ENCODE measurements at places on chromosomes 6 and 20. TPM values are rescaled to one million over a fixed set of nuclear protein-coding genes. Genes with fewer than 3 reads are reported as not detected.

ZNF512B gene
- total RNA-seq = 22.0 TPM

DNA sequence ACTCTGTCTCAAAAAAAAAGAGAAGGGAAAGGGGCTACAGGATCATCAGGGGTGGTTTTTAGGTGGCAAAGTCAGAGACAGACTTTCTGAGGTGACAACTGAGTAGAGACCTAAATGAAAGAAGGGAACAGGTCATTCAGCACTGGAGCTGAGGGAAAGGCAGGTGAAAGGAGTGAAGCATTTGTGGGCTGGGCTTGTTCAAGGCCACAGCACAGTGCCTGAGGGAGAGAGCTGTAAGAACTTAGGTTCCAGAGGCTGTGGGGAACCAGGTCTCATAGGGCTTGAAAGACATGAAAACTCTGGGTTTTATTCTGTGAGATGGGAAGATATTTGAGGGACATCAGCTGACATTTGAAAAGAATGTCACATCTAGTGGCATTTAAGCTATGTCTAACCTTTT is 20.8 kb downstream of the KATNA1 start:
- peaks cover 36% of the 10 kb centered on the region for H3K36me3 ChIP-seq
- no peak for DNase-seq
- H3K4me1 ChIP-seq = no peaks in the 10 kb centered on the region
- H3K27me3 ChIP-seq = no peaks in the 10 kb centered on the region
- no peak overlapping the region for H3K27ac ChIP-seq

DNA sequence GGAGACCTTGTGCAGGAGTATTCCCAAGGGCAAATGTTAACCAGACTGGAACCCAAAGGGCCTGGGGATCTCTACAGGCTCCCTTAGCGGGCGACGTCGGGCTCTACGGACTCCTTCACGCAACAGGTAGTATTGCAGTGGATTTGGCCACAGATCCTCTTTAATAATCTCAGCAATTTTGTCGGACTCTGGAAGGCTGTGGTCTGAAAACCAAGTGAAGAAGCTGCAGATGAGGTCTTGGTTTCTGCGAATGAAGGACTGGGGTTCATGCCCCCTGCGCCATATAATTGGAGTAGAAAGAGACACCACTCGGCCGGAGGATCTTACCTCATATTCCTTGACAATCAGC is 1.3 kb downstream of the TSPYL1 start:
- peak overlapping the region; percentile 76 for H3K4me3 ChIP-seq
- H3K36me3 ChIP-seq = peaks cover 40% of the 10 kb centered on the region
- H3K4me1 ChIP-seq = peaks cover 51% of the 10 kb centered on the region
- H3K27me3 ChIP-seq = no peaks in the 10 kb centered on the region
- peak overlapping the region; percentile 99 for H3K27ac ChIP-seq

- no peak overlapping the region for H3K27ac ChIP-seq
- H3K27me3 ChIP-seq = no peaks in the 10 kb centered on the region
- peaks cover 6% of the 10 kb centered on the region for H3K36me3 ChIP-seq
- no peak overlapping the region for H3K4me3 ChIP-seq
These were observed 3.3 kb downstream of the PLN start for GRCh38 chr6:118551063-118552053.

DNA sequence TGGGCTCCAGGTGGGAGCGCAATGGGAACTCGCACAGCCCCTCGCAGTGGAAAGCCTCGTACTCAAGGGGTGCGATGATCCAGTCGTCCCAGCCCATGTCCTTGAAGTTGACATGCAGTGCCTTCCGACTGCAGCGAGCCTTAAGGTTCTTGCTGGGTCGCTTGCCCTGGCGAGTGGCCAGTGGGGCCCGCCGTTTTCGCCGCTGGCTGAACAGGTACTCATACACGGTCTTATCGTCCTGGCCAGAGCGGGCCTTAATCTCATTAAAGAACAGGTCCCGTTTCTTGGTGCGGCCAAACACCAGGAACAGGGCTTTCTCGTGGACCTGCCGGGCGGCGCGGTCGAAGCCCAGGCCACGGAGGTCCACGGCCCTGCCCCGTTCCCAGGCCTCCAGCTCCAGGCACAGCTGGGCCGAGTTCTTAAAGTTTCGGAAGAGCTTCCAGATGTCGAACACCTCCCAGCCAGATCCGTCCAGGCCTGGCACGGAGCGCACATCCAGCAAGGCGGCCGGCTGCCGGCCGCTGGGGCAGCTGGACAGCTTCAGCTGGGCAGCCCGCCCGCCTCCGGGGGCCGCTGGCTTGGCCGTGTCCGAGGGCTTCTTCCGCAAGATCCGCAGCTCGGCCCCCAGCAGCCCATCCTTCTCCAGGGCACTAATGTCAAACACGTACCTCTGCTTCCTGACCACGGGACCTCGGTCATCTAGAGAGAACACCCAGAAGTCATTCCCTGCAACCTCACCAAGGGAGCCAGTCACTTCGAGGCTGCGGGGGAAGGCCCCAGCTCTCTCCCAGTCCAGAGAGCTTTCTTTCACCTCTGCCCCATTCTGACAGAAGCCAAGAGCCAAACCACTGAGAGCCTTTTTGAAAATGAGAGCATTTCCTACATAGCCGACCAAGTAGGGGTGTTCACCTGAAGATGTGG is 3.7 kb downstream of the GDF5 start:
- no peaks in the 10 kb centered on the region for H3K27me3 ChIP-seq
- no peaks in the 10 kb centered on the region for H3K36me3 ChIP-seq
- H3K4me3 ChIP-seq = no peak overlapping the region
- H3K27ac ChIP-seq = no peak overlapping the region
- no peak for DNase-seq

DNA sequence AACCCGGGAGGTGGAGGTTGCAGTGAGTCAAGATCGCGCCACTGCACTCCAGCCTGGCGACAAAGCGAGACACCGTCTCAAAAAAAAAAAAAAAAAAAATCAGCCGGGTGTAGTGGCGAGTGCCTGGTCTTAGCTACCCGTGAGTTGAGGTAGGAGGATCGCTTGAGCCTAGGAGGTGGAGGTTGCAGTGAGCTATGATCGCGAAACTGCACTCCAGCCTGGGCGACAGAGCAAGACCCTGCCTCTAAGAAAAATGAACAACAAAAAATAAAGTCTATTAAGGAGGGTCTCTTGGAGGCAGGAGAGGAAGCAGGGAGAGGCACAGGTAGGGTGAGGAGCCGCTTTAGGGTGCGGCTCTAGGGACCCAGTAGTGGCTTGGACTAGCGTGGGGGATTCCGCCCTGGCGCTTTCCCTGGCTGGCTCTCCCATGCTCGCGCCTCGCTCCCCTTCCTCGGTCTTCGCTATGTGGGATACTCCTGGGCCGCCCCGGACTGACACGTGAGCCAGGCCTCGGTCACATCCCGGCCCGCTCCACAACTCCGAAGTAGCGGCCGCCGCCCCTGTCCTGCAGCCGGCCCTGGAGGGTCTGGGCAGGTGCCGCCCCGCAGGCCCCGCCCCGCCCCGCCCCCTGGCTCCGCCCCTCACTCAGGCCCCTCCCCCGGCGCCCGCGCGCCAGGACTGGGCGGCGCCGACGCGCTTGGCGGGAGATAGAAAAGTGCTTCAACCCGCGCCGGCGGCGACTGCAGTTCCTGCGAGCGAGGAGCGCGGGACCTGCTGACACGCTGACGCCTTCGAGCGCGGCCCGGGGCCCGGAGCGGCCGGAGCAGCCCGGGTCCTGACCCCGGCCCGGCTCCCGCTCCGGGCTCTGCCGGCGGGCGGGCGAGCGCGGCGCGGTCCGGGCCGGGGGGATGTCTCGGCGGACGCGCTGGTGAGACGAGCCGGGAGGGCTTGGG is at the start of gene MYBL2:
MYBL2 (plus strand) TSS at position 739 of the 953 bp plus-strand sequence; CDS start at position 909, 170 bp downstream.
- peaks cover 15% of the 10 kb centered on the region for H3K4me1 ChIP-seq
- peak; percentile 65 for DNase-seq
- H3K4me3 ChIP-seq = peak within 1 kb of the TSS; percentile 61
- no peaks in the 10 kb centered on the region for H3K36me3 ChIP-seq

GRCh38 chr6:168120390-168121302 is 41.6 kb upstream of the FRMD1 start:
- H3K27ac ChIP-seq = no peak overlapping the region
- no peaks in the 10 kb centered on the region for H3K4me1 ChIP-seq
- no peak overlapping the region for H3K4me3 ChIP-seq
- H3K36me3 ChIP-seq = no peaks in the 10 kb centered on the region

GRCh38 chr20:62165762-62166399 is 16.9 kb upstream of the MTG2 start:
- no peak for DNase-seq
- peaks cover 54% of the 10 kb centered on the region for H3K36me3 ChIP-seq
- no peak overlapping the region for H3K27ac ChIP-seq
- no peak overlapping the region for H3K4me3 ChIP-seq
- H3K27me3 ChIP-seq = no peaks in the 10 kb centered on the region

GRCh38 chr20:61933481-61933950 is 132.2 kb downstream of the TAF4 start:
- no peak for DNase-seq
- H3K27ac ChIP-seq = no peak overlapping the region
- no peaks in the 10 kb centered on the region for H3K36me3 ChIP-seq
- H3K4me1 ChIP-seq = no peaks in the 10 kb centered on the region

- H3K27me3 ChIP-seq = no peaks in the 10 kb centered on the region
- no peak overlapping the region for H3K27ac ChIP-seq
- DNase-seq = no peak
- no peaks in the 10 kb centered on the region for H3K4me1 ChIP-seq
These were observed 998.9 kb upstream of the GJE1 start for GRCh38 chr6:141133836-141134235.

Data from CD4-positive, alpha-beta T cell (primary cell).